Activated naive CD8-positive, alpha-beta T cell treated with anti-CD3 and anti-CD28 coated beads for 36 hours (primary cell): ENCODE measurements at places on chromosomes 2 and 18. TPM values are rescaled to one million over a fixed set of nuclear protein-coding genes. Genes with fewer than 3 reads are reported as not detected.

DNA sequence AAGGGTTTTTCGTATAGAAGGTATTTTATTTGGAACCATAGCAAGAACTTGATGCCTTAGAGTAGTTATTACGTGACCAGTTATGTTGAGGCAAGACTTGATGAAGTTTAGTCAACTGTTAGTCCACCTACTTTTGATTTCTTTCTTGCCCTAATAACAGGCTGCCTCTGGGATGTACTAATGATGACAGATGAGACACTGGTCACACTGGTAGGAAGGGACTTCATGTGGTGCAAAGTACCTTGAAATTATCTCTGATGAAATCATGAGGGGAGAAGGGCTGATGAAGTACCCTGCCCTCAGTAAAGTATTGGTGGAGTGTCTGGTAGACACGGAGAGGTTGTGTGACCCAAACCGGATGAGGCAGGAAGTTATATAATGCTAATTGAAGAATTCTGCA is 5.4 kb downstream of the DIS3L2 start:
- DNase-seq = no peak
- peaks cover 42% of the 10 kb centered on the region for H3K4me1 ChIP-seq
- no peak overlapping the region for H3K27ac ChIP-seq
- no peak overlapping the region for H3K4me3 ChIP-seq

DNA sequence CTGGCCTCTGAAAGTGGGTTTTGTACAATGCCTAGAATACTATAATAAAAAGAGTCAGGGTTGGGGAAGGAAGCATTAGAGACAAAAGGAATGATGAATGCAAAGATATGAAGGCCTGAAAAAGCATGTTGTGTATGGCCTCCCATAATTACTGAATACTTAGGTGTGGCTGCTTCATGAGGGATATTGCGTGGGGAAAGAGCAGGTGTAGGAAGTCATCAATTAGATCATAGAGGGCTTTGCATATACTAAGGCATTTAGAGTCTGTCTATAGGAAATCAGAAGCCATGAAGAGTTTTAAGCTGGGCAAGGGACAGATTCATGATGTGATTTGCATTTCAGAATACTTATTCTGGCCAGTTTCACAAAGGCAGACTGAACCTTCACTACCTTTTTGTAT is 48.2 kb downstream of the NCOA1 start:
- H3K4me1 ChIP-seq = peaks cover 19% of the 10 kb centered on the region
- DNase-seq = no peak
- no peak overlapping the region for H3K4me3 ChIP-seq
- no peak overlapping the region for H3K27ac ChIP-seq
- H3K36me3 ChIP-seq = peaks cover 50% of the 10 kb centered on the region

DNA sequence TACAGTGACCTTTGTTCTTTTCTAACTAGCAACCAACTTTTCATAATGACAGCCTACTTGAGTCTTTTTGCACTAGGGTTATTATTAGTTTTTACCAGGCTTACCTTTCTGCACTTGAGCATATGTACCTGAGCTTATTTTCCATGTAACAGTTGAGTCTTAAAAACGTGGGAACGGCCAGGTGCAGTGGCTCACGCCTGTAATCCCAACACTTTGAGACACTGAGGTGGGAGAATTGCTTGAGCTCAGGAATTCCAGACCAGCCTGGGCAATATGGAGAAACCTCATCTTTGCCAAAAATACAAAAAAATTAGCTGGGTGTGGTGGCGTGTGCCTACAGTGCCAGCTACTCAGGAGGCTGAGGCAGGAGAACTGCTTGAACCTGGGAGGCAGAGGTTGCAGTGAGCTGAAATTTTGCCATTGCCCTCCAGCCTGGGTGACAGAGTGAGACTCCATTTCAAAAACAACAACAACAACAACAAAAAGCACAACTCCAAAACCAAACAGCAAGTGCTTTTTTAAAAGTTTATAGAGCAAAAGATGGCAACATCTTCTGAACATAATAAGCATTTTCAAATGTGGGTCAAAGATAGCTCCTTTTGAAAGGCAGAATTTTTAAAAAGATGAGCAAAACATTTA is 57.1 kb upstream of the CD28 start:
- no peak overlapping the region for H3K4me3 ChIP-seq
- peaks cover 17% of the 10 kb centered on the region for H3K4me1 ChIP-seq
- no peaks in the 10 kb centered on the region for H3K27me3 ChIP-seq
- no peaks in the 10 kb centered on the region for H3K36me3 ChIP-seq

GRCh38 chr2:42335514-42336104 is 25.4 kb downstream of the COX7A2L start:
- no peaks in the 10 kb centered on the region for H3K27me3 ChIP-seq
- no peak overlapping the region for H3K27ac ChIP-seq
- H3K36me3 ChIP-seq = peaks cover 70% of the 10 kb centered on the region
- H3K4me1 ChIP-seq = peaks cover 9% of the 10 kb centered on the region
- no peak overlapping the region for H3K4me3 ChIP-seq

DNA sequence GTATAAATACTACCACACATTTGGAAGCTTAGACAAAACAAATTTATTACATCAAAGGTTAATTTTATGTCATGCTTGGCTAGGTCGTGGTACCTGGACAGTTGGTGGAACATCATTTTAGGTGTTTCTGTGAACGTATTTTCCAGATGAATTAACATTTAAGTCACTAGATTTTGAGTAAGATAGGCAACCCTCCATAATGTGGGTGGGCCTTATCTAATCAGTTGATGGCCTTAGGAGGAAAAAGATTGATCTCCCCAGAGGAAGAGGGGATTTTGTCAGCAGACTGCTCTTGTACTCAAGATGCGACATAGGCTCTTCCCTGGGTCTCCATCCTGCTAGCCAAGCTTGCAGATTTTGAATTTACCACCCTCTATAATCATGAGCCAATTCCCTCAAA is 85.0 kb downstream of the RPRM start:
- H3K36me3 ChIP-seq = no peaks in the 10 kb centered on the region
- no peaks in the 10 kb centered on the region for H3K27me3 ChIP-seq
- no peak for DNase-seq
- H3K27ac ChIP-seq = no peak overlapping the region
- no peaks in the 10 kb centered on the region for H3K4me1 ChIP-seq

GRCh38 chr18:52716973-52717372 is 377.0 kb downstream of the DCC start:
- H3K36me3 ChIP-seq = no peaks in the 10 kb centered on the region
- no peaks in the 10 kb centered on the region for H3K27me3 ChIP-seq
- no peak overlapping the region for H3K4me3 ChIP-seq

DNA sequence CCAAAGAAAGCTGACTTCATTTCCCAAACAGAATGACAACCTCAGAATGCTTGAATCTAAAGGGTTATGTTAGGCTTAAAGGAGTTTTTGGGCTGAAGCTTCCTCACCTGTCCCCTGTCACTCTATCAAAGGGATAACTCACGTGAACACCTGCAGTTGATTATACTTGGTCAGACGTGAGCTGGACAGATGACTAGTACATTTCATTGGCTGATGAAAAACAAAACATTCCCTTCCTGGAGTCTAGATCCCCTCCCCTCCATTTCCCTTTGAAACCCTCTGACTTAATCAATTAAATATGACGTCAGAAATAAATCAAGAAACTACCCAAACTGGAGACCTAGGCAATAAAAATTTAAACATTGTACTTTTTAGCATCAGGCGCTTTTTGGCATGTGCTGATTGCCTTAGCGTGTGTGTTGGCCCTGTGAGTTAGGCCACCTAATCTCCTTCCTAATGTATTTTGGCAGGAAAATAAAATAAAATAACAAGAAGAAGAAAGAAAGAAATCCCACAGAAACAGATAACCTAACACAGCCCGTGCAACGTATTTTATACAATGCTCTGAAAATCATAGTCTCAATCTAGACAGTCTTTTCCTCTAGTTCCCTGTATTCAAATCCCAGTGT is 159.0 kb downstream of the ANTXR1 start:
- no peak overlapping the region for H3K27ac ChIP-seq
- no peaks in the 10 kb centered on the region for H3K36me3 ChIP-seq
- DNase-seq = no peak

Gene TUBA3E
- not detected for total RNA-seq
